ENCODE measurements at places on chromosomes 4 and X.
A peak's percentile ranks its signal among the peaks of the same experiment; 100 is the strongest.

DNA sequence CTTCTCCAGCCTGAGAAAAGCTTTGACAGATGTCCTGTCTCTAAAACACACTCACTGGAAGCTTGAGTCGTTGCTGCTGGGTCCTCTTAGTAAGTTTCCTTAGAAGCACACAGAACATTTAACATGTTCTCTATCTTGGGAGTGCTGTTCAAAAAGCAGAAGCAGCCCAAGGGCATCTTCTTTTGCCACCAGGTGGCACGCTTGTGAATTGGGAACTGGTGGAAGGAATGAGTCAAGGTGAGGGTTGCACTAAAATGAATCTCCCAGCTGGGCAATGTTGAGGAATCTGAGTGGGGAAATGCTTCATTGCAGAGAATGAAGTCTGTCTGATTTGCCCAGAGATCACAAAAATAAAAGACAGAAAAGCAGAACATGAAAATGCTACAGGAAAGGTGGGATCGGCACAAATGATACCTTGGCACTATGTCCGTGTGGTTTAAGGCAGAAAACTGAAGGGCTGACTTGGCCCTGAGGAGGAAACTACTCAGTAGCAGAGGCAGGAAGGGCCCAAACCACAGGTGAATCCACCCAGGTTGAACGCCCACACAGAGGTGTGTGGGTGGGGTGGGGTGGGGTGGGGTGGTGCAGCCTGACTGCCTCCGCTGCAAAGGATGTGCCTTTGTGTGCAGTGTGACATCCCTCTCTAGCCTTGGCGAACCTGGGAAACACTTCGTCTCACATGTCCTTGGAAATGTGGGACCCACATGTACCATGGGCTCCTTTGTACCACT, 26.0 kb downstream of the KIT start:
- DNase-seq = no peak

GRCh38 chr4:88382621-88383020, 4.0 kb downstream of the HERC6 start:
- DNase-seq = no peak

GRCh38 chr4:99025506-99025905, 30.0 kb downstream of the METAP1 start:
- no peak for DNase-seq

DNA sequence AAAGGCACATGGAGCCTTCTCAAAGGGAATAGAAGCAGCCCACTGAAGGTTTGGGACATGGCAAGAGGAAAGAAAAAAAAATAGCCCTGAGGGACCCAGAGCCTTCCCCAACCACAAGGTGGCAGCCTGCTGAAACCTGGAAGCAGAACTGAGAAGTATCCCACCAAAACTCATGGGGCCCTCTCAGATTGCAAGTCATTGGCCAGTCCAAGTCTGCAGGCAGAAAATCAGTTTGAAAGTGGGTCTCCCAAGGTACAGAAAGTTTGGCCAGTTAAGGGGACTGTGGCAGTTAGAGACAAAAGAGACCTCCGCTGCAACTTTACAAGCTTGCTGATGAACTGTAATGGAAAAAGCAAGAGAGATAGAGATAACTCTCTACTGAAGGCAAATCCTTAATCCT, 155.8 kb downstream of the ANTXR2 start:
- DNase-seq = no peak

GRCh38 chrX:119512146-119512800, 44.0 kb downstream of the SLC25A5 start:
- DNase-seq = peak; percentile 51

DNA sequence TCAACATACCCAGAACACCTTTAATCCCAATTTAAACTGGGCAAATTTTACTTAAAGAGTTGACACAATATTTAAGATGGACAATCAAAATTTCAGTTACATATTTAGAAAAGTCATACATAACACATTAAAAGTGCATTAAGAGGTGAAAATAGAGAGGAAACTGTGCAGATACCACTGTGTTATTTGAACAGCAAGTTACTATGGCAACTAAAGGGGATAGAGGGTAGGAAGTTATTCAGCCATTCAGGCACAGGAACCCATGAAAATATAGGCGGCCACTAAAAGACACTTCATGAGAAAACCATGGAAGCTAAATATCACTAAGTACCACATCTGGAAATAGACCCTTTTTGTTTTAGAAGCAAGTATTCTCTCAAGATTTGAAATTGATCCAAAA, 75.1 kb downstream of the PDGFC start:
- DNase-seq = no peak

DNA sequence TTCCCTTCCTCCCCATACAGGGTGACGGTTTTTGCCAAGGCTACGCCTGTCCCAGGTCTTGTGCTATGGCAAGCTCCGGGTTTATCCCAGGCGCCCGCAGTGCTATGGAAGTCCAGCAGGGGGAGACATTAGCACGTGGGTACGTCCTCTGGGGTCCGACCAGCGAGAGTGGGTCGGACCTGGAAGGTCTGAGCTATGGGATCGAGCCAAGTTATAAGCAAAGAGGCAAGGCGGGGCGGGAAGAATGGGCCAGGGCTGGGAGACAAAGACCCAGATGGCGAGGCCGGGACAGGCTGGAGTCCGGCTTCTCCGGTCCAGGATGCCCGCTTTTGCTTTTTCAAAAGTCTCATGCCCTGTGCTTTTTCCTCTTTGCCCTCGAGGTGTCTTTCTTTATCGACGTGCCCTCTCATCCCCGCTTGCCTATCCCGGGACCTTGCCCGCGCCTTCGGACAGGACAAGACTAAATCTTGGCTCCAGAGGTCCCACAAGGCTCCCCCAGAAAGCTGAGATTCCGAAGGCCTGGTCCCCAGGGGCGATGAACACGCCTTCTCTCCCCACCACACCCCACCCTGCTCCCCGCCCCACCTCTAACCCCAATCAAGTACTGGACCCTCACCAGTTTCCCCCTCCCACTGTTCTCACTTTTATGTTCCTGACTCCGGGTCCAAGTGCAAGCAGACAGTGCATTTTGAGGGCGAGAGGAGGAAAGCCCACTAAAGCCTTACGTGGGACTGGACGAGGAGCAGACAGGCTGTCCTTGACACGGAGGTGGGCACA, 785 bp upstream of the EFNB1 start:
- no peak for DNase-seq

DNA sequence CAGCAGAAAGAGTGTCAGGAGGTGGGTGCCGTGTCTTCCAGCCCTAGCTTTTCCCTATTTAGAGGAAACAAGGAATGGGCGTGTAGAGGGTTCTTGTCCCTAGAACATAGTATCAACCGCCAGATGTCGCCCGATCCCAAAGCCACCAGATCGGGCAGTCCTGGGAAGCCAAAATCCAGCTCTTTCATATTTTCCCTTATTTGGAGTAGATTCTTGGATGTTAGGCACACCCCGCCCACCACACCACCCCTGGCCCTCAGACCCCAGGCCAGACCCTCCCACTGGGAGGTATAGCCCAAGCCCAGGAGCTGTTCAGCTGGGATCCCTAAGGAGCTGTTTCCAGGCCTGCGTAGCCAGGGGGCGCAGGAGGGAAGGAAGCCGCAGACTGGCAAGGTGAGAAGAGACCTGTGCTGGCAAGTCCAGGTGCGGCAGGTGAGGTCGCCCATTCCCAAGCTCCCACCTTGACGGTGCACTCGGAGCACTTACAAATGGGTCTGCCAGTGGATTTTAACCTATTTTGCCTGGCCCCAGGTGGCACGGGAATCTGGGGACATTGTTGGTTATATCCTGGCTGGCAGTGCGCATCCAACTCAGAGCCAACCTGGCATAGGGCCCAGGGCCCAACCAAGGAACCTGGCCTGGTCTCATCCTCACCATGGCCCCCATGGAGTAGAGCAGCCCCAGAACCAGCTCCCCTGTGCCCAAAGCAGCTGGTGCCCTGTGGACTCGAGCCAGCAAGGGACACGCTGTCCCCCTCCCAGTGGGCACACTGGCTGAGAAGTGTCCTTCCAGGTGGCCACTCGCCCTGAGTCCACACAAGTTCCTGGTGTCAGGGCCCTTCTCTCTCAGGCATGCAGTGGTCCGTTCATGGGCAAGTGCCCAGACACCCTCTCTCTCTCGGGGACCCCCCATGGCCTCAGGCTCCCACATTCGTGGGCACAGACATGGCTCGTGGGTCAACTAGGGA, 811 bp downstream of the FLNA start:
- no peak for DNase-seq

DNA sequence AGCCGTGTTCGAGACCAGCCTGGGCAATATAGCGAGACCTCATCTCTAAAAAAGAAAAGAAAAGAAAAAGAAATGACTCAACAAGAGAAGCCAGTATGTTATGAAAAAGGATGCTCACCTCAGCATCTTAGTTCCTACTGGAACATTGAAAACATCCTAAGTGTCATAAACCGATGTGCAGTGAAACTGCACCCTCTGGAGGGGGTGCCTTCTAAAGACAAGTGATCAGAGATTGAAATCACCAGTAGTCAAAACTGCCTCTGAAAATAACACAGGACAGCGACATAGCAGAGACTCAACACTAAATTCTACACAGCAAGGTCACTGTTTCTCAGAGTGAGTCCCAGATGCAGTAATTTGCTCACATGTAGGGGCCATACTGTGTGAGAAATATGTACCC, 28.0 kb upstream of the ATP6AP2 start:
- DNase-seq = no peak

GRCh38 chr4:77036206-77036605, 39.6 kb downstream of the CCNI start:
- DNase-seq = no peak

DNA sequence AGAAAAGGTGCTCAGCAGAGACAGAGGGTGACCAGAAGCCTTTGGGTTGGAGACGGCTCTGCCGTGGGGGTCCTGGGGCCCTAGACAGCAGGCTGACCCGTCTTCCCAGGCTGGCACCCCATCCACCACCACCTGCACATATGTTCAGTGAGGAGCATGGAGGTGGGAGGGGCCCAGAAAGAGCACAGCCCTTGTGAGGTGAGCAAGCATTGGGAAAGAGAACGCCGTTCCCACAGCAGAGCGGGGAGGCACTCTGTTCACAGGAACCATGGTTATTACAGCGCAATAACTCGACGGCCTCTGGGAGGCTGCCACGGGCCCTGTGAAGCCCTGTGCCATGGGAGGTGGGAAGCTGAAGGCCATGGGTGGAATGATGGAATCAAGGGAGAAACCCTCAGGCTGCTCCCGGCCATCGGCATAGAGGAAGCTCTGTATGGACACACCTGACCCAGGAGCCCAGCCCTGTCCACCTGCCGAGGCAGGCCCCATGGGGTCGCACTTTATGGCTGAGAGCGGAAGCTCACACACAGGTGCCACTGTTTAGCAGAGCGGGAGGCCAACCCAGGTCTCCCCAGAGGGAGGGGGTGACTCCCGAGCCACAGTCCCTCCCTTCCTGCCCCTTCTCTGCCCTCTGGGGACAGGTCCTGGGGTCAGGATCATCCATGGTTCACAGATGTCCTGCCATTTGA, 93.5 kb upstream of the AFAP1 start:
- no peak for DNase-seq

- DNase-seq = no peak
These were observed 868 bp downstream of the AFAP1 start for GRCh38 chr4:7938609-7939376.

DNA sequence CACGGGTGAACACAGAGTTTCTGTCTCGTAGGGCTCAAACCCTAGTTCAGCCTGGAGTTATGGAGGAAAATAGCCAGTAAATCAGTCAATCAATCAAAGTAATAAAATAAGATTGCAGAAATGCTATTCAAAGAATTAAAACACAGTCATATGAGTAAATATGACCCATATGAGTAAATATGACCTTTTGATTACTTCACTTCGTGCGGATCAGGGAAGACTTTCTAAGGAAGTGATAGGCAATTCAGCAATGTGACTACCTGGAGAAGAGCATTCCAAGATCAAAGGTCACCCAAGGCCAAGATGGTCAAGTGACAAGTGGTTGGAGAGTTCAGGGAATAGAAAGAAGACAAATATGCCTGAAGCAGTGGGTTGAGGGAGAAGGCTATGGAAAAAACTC, 722.6 kb downstream of the ADGRL3 start:
- DNase-seq = no peak

GRCh38 chr4:2913168-2913567, 50.0 kb downstream of the NOP14 start:
- no peak for DNase-seq

DNA sequence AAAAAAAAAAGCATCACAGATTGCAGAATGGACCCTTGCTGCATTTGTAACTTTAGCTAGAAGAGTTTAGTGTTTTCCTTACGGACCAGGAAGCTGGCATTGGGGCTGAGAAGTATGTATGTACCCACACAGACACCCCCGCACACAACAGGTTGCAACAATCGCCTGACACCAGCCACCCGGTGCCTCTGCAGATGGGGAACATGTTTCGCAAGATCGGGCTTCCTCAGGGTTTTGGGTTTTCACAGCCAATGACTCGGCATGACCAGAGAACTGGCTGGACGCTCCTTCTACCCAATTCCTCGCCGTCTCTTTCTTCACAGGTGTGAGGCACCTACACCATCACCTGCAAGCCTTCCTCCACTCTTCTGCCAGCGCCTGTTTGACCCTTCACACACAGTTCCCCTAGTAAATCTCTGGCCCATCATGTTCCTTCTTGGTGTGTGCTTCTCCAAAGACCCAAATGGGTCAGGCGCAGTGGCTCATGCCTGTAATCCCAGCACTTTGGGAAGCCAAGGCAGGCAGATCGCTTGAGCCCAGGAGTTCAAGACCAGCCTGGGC, 70.4 kb downstream of the DHRSX start:
- no peak for DNase-seq

GRCh38 chr4:139972305-139972704, 181.7 kb downstream of the MAML3 start:
- DNase-seq = no peak

DNA sequence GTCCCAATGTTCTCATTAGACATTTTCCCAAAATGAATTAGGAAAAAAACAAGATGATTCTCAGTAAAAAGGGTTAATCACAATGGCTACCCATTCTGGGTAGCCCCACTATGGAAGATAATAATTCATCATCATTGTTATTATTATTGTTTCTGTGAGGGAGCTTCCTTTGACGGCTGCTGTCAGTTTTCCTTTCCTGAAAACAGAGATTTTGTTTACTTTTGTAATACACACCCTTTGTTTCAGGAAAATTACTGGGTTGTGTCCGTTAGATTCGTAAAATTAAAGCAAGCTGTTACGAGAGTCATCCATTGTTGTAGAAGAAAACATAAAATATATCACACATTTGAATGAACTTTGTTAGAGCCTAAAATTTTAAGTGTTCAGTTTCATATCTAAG, 192.9 kb upstream of the ANKRD50 start:
- no peak for DNase-seq

- no peak for DNase-seq
These were observed 25.3 kb upstream of the CYBB start for GRCh38 chrX:37754516-37754915.

DNA sequence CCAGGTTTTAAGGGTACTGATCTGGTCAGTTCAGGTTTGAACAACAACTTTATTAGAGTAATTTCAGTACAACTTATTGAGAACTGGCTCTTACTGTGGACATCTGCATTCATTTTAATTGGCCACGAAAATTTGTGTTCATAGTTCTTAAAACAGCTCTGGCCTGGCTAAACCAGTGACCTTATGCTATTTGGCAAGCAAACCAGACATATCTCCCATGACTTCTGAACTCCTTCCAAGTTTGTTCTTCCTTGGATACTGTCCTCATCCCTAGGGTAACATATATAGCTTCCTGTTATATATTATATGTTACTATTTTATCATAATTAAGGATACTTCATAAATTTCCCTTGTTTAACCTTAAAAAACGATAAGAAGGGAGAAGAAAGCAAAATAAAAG, 841.9 kb downstream of the TRAM1L1 start:
- DNase-seq = no peak

GRCh38 chr4:2937146-2937857, 25.9 kb downstream of the NOP14 start:
- DNase-seq = no peak
